Activated CD4-positive, alpha-beta memory T cell treated with anti-CD3 and anti-CD28 coated beads, Interleukin-2, amount 10 ng/mL, durations not matched to agents 7 days and 5 days (primary cell): ENCODE measurements at places on chromosomes 1 and 21. TPM values are rescaled to one million over a fixed set of nuclear protein-coding genes. Genes with fewer than 3 reads are reported as not detected.
A peak's percentile ranks its signal among the peaks of the same experiment; 100 is the strongest.

DNA sequence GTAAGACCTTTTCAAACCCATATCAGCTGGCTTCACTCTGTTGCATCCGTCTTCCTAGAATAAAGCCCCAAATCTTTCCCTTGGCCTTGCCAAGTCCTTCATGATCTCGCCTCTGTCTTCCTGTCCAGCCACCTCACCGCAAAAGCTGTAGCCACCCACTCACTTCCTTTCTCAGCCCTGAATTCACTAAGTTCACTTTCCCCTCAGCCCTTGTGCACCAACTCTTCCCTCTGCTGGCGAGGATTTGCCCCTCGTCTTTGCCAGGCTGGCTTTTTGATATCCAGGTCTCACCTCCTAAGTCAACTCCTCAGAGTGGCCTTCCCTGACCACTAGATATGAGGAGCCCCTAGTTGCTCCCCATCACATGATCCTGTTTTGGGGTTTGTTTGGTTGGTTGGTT lies 3.9 kb upstream of the COL16A1 start:
- H3K27me3 ChIP-seq: peaks cover 54% of the 10 kb centered on the region
- H3K36me3 ChIP-seq: no peaks in the 10 kb centered on the region
- DNase-seq: no peak
- no peak overlapping the region for H3K4me3 ChIP-seq
- no peak overlapping the region for H3K27ac ChIP-seq

The ACTA1 gene
- not detected for total RNA-seq

GRCh38 chr1:55337801-55338447 lies 122.8 kb upstream of the USP24 start:
- DNase-seq: peak; percentile 23
- no peak overlapping the region for H3K27ac ChIP-seq
- no peaks in the 10 kb centered on the region for H3K36me3 ChIP-seq
- peaks cover 3% of the 10 kb centered on the region for H3K4me1 ChIP-seq
- peaks cover 7% of the 10 kb centered on the region for H3K27me3 ChIP-seq

GRCh38 chr1:95509989-95510388 lies 276.0 kb downstream of the RWDD3 start:
- H3K4me1 ChIP-seq: no peaks in the 10 kb centered on the region
- DNase-seq: no peak
- H3K36me3 ChIP-seq: no peaks in the 10 kb centered on the region
- H3K4me3 ChIP-seq: no peak overlapping the region

GRCh38 chr1:180258290-180258689 lies 28.2 kb downstream of the LHX4 start:
- H3K4me3 ChIP-seq: no peak overlapping the region
- H3K27me3 ChIP-seq: no peaks in the 10 kb centered on the region
- no peak overlapping the region for H3K27ac ChIP-seq
- no peaks in the 10 kb centered on the region for H3K4me1 ChIP-seq
- DNase-seq: no peak
- no peaks in the 10 kb centered on the region for H3K36me3 ChIP-seq

DNA sequence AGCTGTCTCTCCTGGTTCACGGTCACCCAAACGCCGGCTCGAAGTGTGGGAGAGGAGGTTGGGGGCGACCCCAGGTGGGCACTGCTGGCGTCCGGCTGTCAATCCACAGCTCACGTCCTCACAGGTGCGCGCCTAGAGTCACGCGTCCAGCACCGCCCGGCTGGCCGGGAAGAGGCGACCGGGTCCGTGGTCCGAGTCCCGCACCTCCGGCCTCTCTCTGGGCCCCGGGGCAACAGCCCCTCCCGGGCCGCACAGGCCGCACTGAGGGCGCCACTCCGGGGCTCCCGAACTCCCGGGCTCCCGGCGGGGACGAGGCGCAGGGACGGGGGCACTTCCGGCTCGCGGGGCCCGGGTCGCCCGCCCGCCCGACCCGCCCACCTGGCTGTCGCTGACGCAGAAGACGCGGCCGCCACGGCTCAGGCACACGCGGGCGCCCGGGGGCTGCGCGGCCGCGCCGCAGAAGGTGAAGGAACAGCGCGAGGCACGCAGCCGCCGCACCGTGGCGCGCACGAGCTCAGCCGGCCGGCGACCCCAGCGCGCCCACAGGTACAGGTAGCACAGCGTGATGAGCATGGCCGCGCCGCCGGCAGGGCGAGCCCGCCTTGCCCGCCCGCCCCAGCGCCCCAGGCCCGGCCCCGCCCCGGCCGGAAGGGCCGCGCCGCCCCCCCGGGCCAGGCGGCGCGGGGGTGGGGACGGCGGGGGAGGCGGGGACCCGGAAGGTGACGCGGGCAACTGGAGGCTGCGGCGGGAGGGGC lies at the start of gene HLCS:
Gene HLCS, minus strand, starts transcription at position 604 of the 755 bp plus-strand sequence. Its CDS starts 31 bp downstream, at position 573.
- peak within 1 kb of the TSS; percentile 73 for H3K4me3 ChIP-seq
- peaks cover 23% of the 10 kb centered on the region for H3K4me1 ChIP-seq
- peaks cover 4% of the 10 kb centered on the region for H3K36me3 ChIP-seq
- peak; percentile 81 for DNase-seq
